ENCODE measurements at places on chromosomes 11 and 22. TPM values are rescaled to one million over a fixed set of nuclear protein-coding genes. Genes with fewer than 3 reads are reported as not detected.

OR6T1 gene
- not detected for total RNA-seq

RASSF7 gene
- 5.8 TPM for total RNA-seq

CD248 gene
- total RNA-seq = 16.8 TPM

NPAS4 gene
- not detected for total RNA-seq

TMPRSS13 gene
- total RNA-seq = 0.58 TPM

TSPO gene
- 237 TPM for total RNA-seq

Measured in adrenal gland (tissue), 19 donors.